ENCODE measurements at places on chromosomes 6 and 20.

DNA sequence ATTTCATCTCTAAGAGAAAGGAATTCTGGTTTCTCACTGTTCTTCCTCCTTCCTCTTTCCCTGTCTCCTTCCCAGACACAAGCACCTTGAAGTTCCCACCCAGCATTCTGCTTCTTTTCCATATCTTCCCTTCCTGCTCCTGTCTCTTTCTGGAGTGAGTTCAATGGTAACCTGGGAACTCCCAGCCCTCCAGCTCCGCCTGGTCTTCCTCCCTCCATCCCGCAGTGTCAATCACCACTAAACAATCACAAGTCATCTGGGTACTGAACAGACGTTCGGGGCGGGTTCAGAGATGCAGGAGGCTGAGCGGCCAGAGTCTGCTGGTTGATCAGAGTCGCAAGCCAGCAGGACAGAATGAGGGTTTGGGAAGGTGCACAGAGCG lies 7.7 kb downstream of the TTBK1 start:
- peak; percentile 49 for DNase-seq

DNA sequence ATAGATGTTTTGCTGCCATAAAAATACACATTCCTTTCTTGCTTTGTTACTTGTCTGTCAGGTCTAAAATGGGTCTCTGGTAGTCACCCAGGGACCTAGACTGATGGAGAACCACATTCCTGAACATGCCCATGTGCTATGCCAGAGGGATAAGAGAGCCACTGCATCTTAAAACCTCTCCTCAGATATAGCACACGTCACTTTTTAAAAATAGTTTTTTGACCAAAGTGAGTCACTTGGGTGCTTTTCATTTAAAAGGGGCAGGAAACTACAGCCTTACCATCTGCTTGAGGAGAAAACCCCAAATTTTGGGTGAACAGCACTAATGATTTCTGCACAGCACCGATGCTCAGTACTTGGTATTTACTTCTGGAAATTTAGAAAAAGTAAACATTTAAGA lies 197.8 kb downstream of the OGFRL1 start:
- DNase-seq = no peak

- no peak for DNase-seq
These were observed 87.8 kb downstream of the SESN1 start for GRCh38 chr6:109006818-109007217.

DNA sequence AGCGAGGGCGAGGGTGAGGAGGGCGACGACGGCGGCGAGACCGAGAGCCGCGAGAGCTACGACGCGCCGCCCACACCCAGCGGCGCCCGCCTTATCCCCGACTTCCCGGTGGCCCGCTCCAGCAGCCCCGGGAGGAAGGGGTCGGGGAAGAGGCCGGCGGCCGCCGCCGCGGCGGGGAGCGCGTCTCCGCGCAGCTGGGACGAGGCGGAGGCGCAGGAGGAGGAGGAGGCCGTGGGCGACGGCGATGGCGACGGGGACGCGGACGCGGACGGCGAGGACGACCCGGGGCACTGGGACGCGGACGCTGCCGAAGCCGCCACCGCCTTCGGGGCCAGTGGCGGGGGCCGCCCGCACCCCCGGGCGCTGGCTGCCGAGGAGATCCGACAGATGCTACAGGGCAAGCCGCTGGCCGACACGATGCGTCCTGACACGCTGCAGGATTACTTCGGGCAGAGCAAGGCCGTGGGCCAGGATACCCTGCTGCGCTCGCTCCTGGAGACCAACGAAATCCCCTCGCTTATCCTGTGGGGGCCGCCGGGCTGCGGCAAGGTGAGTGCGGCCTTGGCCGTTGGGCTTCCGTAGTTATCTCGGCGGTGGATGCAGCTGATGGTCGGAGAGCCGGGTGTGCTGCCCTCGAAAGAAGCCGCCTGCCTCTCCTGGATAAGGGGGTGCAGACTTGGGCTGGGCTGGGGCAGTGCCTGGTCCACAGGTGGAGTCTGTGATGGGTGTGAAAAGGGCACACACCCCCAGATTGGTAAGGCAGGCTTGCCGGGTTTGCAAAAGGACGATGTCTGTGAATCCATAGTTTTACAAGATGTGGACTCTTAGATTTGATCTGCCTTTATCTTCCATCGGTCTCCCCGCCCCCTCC lies 938 bp downstream of the WRNIP1 start:
- DNase-seq = peak; percentile 58

DNA sequence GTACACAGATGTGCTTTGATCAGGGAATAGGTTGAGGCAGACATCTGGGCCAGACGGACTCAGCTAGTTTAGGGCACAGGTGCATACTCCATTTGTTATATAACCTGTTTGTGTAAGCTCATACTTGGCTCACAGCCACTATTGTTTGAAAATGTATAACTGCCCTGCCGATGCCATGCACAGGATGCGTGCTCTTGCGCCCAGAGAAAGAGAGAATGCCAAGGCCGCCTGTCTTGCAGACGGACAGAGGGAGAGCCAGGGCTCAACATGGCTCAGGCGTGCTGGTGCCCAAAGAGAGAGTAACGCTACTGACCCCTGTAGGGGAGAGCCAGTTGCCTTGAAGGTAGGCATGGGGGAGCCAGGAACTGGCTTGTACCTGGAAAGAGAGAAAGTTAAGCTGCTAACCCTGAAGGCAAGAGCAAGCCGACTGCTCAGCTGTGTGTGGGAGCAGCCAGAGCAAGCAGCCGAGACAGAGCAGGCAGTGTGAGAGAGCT lies 57.7 kb downstream of the FAM229B start:
- DNase-seq = no peak

GRCh38 chr6:1917626-1918371 lies 308.1 kb downstream of the FOXC1 start:
- peak; percentile 80 for DNase-seq

DNA sequence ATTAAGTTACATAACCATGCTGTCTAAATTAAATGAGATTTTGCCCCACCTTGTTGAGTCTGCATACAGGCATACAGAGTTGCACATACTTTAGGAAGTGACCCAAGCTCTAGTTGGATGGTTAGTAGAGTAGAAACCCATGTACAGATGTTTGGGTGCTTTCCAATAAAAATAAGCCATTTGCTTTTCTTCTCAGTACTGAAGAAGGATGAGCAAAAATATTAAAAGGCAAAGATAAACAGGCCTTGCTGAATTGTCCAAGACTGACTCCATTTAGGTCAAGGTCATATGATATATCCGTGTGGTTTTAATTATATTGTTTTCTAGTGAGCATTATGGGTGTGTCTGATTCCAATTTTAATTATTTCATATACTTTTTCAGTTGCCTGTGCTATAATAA lies 589.4 kb downstream of the RFPL4B start:
- no peak for DNase-seq

- DNase-seq = no peak
These were observed 1.8 kb downstream of the MOXD1 start for GRCh38 chr6:132399376-132400074.

GRCh38 chr20:2700913-2701620 lies 8.5 kb downstream of the EBF4 start:
- DNase-seq = no peak

DNA sequence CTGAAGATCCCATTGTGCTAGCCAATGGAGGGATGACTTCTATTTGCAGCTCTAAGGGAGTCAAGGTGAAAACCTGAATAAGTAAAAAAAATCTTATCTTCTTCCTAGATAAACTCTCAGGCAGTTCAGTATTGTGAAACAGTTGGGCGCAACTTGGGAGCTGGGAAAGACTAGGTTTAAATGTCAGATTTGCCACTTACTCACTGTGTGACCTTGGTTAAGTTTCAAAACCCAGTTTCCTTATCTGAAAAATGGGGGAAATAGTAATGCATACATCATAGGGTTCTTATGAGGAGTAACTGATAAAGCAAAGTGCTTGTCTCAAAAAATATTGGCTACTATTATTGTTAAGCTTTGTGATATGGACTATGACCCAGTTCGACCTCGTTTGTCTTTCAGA lies 88.8 kb downstream of the CD83 start:
- DNase-seq = no peak

- DNase-seq = no peak
These were observed 6.0 kb downstream of the PNLDC1 start for GRCh38 chr6:159806021-159806458.

- no peak for DNase-seq
These were observed 14.7 kb downstream of the STK35 start for GRCh38 chr20:2116170-2116940.

DNA sequence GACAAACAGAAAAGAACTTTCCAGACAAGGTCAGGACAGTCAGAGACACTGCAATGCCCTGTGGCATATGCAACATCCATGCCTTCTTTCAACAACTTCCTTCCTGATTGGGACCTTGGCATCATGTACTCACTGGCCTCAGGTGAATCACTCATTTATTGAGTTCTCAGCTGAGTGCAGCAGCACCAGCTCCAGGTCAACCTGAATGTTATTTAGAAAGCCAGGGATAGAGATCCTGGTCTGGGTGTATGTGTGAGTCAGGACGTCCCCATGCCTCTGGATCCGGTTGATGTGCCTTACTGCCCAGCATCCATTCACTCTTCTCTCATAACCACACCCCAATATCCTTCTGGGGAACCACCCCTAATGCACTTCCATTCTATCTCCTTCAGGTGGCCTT lies 54.4 kb downstream of the SNRNP48 start:
- DNase-seq = no peak

DNA sequence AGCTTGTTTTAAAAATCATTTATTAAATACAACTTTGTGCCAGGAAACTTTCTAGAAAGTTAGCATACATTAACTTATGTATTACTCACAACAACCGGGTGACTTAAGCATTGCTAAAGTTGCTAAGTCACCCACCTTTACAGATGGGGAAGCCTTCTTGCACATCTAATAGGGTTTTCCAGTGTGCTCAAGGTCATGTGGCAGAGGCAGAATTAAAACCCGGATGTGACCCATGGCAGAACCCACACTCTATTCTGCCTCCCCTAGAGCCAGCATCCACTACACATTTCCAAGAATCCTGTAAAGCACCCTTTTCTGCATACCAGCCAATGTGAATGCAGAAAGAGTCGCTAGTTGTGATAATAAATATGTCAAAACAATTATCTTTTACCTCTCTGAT lies 13.4 kb downstream of the LINC00237 start:
- DNase-seq = no peak

GRCh38 chr6:141552463-141552862 lies 580.3 kb upstream of the GJE1 start:
- DNase-seq = no peak

- no peak for DNase-seq
These were observed 84.7 kb downstream of the TRMT6 start for GRCh38 chr20:5865604-5866003.

- DNase-seq = peak; percentile 35
These were observed 31.3 kb upstream of the ZSCAN23 start for GRCh38 chr6:28474441-28475219.

GRCh38 chr20:59706400-59706693 lies 102.0 kb downstream of the PHACTR3 start:
- no peak for DNase-seq

- no peak for DNase-seq
These were observed 20.2 kb downstream of the RNF8 start for GRCh38 chr6:37373822-37374471.

DNA sequence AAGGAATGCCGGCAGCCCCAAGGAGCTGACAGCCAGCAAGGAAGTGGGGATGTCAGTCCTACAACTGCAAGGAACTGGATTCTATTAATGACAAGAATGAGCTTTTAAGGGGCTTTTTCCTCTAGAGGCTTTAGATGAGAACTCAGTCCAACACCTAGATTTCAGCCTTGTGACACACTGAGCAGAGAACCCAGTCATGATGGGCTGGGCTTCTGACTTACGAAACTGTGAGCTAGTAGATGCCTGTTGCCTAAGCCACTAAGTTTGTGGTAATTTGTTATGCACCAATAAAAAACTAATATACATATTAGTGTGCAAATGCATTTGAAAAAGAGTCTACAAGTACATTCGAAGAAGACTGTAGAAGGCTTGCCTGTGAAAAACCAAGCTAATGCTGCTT lies 263.3 kb downstream of the SOX4 start:
- DNase-seq = no peak

GRCh38 chr6:21739838-21740237 lies 146.3 kb downstream of the SOX4 start:
- DNase-seq = no peak

- no peak for DNase-seq
These were observed 252.2 kb upstream of the PDE10A start for GRCh38 chr6:165915022-165915770.

- DNase-seq = no peak
These were observed 370.6 kb downstream of the PHF3 start for GRCh38 chr6:64006246-64006645.

- DNase-seq = no peak
These were observed 303.5 kb upstream of the RNF24 start for GRCh38 chr20:4318891-4319290.

DNA sequence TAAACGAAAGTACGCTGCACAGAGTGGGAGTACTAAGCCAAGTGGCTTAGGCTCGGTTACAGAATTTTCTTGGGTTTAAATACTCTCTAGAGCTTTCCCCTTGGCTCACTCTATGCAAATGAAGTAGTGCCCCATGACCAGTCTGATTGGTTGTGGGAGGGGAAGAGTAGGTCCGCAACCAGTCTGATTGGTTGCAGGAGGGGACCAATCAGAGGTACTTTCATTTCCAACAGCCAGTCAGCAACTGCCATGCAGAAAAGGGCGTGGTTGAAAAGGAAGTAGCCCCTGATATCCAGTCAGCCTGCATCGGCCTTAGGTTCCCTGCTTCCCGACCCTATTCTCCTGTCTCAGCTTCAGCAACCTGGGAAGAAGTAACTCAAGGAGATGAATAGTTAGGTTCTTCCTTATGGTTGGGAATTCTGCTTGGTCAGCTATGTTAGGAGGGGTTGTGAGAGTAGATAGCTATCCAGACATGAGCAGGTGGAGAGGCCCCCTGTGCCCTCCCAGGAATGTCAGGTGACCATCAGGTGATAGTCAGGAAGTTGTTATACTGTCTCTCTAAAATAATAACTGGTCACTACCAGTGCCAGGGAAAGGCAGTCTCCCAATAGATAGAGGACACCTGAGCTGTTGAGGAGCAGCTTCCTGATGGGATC lies 57.4 kb downstream of the FARS2 start:
- DNase-seq = no peak

- DNase-seq = no peak
These were observed 262.0 kb upstream of the RIN2 start for GRCh38 chr20:19495905-19496703.

GRCh38 chr20:36385503-36385902 lies 79.4 kb downstream of the DLGAP4 start:
- no peak for DNase-seq

DNA sequence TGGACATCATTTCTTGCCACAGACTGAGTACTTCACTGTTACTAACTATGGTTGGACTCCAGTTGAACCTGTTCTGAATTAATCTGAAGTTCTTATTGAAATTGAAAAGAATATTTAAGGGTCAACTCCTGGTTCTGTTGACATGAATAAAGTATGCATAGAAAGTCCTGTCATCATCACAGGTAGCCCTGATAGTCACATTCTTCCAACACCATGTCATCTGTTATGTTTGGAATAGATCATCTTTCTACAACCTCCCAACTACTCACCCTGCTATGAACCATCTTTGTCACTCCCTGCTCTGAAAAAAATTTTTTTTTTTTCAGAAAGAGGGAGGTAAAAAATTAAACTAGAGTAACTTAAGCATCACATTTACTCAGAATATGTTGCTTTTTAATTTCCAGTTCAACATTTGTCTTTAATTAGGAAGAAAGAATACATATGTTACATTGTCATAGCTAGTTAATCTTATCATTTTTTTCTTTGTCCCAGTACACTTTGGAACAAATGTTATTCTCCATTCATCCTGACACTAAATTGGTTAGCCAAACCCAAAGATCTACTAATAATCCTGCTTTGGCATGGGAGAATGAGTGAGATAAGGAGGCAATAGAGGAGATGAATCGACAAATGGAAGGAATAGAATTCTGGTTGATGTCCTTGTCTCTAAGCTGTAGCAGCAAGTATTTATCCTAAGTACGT lies 775.1 kb upstream of the NRSN1 start:
- DNase-seq = no peak
